ENCODE measurements at places on chromosomes 7 and 10. TPM values are rescaled to one million over a fixed set of nuclear protein-coding genes. Genes with fewer than 3 reads are reported as not detected.
A peak's percentile ranks its signal among the peaks of the same experiment; 100 is the strongest.

DNA sequence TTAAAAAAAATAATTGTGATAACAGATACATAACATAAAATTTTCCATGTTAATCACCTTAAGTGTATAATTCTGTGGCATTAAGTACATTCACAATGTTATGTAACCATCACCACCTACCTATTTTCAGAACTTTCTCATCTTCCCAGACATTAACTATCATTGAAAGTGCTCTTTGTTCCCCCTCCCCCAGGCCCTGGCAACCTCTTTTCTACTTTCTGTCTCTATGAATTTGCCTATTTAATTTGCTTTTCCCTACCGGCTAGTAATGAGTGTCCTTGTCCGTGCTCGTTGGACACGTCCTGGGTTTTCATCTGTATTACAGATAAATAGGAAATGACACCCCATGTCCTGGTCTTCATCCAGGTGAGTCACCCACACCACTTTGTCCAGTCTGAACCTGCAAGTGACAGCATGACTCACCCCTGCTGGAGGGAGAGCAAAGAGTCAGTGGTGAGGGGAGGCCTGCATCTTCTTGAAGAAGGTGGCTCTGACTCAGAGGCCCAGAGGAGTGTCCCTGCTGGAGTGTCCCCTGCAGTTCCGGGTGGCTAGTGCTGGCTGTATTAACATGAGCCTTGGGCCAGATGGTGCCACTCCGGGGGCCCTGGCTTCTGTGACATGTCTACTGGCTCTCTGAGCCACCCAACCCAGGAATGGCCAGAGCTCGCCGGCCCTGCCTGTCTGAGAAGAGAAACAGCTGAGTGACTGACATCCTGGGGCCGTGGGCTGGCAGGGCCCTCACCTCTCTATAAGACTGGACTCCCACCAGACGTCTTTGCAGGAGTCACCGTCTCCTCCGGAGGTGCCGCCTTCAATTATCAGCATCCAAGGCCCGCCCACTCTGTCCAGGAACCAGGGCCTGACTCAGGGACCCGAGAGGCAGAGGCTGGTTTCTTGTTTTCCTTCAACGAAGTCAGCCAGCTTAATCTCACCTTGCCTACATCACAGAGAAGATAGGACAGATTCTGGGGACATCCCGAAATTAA lies 503.2 kb upstream of the MKI67 start:
- no peak for DNase-seq

- DNase-seq: peak; percentile 59
Measured at GRCh38 chr10:11286261-11286852, 268.7 kb downstream of the CELF2 start.

GRCh38 chr10:91635401-91636400 lies 2.8 kb upstream of the PPP1R3C start:
- DNase-seq: peak; percentile 52

GRCh38 chr7:151520419-151521261 lies 945 bp upstream of the RHEB start:
- DNase-seq: peak; percentile 51

DNA sequence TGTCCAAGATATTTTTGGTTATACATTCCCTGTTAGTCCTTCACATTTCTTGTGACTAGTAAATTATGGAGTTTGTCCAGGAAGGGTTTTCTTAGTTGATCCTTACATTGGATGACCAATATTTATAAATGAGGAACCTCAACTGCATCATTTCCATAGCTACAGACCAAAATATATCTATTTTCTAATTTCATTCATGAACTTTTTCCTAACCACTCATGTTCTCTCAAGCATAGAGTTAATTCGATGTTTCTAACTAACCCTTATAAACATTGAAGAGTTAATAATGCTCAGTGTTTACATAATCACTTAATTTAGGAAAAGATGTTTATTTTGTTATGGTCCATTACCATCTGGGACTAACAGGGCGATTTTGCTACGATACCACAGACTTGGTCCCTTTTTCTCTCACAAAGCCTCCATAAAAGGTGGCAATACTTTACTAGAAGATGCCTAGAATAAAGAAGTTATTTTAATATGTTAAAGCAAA lies 591.0 kb downstream of the MAGI2 start:
- no peak for DNase-seq

DNA sequence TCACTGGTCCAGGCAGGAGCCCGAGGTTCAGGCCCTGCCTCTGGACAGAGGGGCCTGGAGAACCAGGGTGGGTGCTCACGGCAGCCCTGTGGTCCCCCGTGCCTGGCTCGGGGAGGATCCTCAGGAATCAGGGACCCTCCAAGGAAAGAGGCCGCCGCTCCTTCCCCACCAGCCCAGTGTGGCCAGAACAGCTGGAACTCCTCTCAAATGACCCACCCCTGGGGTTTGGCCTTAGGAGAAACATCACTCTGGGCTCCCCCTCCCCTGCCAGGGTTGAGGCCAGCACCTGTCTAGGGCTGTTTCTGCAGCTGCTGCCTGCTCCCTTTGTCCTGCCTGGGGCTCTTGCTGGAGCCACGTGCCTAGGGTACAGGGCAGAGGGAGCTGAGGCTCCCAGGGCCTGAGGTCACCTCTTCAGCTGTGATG lies 161.0 kb downstream of the RNF216 start:
- DNase-seq: no peak

GRCh38 chr7:157016352-157017041 lies 6.0 kb upstream of the MNX1 start:
- peak; percentile 78 for DNase-seq

DNA sequence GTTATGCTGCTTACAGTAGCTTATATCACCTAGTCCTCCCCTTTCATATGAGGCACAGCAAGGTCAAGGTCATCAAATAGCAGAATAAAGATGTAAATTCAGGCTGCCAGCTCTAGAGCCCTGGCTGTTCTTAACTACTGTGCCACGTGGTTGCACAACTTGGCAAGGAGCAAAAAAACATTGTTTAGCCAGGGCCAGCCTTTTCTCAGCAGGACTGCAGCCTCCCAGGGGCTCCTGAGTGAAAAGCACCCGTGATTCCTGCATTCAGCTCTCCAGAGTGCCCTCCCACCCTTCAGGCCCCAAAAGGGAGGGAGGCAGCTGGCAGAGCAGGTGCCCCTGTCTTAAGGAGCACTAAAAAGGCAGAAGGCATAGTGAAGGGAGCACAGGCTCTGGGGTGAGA lies 31.8 kb upstream of the TM9SF3 start:
- DNase-seq: no peak

DNA sequence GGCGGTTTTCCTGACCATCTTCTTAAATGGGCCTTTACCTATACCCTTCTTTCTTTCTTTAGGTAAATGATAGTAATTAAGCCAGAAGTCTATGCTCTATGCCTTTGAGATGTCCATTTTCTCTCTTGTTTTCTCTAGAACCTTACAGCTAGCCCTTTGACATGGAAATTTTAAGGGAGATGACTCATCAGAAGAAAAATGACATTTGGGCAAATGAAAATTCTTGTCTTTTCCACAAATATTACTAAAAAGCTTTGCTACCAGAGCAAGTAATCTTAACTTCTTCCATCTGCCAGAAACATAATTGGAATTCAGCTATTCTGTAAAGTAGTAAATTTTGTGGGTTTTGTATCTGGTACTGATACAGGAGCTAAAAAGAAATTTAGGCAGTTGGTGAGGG lies 59.5 kb downstream of the CCDC3 start:
- no peak for DNase-seq

GRCh38 chr10:33193701-33194521 lies 140.6 kb downstream of the NRP1 start:
- DNase-seq: no peak

- DNase-seq: no peak
Measured at GRCh38 chr7:55191926-55192692, 173.0 kb upstream of the LANCL2 start.

DNA sequence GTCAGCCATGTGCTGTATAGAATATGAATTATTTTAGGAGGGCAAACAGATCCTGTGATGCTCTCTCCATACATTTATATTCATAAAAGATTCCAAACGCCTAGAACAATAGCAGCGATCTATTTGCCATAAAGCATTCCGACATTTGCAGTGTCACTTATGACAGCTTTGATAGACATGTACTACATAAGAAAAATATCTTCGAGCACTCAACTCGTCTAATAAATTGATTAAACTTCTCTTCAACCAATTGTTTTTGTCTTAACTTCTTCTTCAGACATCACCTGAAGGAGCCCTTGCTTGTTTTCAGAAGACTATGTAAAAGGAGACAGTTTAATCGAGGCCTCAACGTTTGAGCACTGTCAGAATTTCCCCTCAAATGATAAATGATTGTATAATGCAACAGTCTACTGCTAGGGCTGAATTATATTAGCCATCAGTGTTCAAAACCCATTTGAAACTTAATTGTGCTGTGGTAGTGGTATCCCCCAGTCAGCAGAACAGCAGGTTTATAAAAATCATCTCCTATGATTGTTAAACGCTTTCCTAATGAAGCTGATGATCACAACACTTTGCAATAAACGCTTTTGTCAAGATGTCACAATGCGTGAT lies 158.0 kb upstream of the MGMT start:
- DNase-seq: no peak

GRCh38 chr7:22150221-22150620 lies 204.5 kb upstream of the CDCA7L start:
- DNase-seq: no peak

GRCh38 chr7:135349746-135350145 lies 116.1 kb downstream of the STRA8 start:
- no peak for DNase-seq

- DNase-seq: no peak
Measured at GRCh38 chr7:74009719-74010118, 18.3 kb upstream of the ELN start.

- no peak for DNase-seq
Measured at GRCh38 chr10:47354165-47354564, 6.0 kb downstream of the RBP3 start.

DNA sequence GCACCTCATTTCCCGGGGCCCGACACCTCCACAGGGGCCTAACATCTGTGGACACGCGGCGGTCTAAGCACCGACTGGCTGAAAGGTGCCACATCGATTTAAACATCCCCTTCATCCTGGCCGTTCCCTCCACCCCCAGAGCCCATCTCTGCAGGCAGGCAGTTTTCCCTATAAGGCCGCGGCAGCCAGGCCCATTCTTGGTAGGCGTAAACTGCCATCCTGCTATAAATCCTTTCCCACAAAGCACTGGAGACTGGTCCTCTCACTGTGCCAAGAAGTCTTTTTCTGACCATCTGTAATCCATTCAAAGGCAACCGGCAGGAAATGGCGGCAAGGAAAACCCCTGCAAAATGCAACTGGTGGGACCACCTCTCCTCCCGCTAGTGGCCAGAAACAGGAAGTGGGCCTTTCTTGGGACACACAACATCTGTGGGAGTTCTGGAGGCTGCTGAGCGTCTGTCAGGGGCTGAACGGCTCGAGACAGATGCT lies 22.4 kb downstream of the ATXN7L1 start:
- no peak for DNase-seq

DNA sequence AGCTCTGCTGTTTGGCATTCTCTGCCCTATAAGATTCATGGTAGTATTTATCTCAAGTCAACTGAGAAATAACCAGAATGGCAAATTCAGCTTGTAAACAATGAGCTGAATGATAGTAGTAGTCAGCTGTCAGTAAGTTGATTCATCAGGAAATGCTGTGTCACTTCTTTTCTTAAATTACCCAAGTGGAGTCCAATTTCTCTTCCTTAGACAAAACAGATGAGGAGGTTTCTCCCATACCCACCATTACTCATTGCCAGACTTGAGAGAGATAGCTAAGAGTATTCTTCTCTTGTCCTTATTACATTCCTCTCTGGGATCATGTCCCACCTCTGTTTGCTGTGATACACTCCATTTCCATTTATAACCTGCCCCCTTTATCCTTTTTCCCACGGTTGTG lies 159.8 kb upstream of the STEAP1 start:
- no peak for DNase-seq

- DNase-seq: no peak
Measured at GRCh38 chr10:86968994-86969355, 693 bp downstream of the ADIRF start.

GRCh38 chr7:18555120-18555519 lies 59.6 kb downstream of the HDAC9 start:
- DNase-seq: no peak

Gene PNLIPRP1
- not detected for total RNA-seq

Gene SSC4D
- 0.87 TPM for total RNA-seq

Gene CLDN3
- total RNA-seq: not detected

Gene NUDT13
- total RNA-seq: 1.0 TPM

Gene SPDYE6
- not detected for total RNA-seq

Gene HHEX
- total RNA-seq: 0.31 TPM

Gene MRC1
- not detected for total RNA-seq

Gene AOAH
- 2.6 TPM for total RNA-seq

Gene TMEM72
- not detected for total RNA-seq

Gene CUBN
- 0.24 TPM for total RNA-seq

Gene TAF5
- 13.2 TPM for total RNA-seq

Gene SPAG6
- not detected for total RNA-seq

Gene TCF7L2
- 0.71 TPM for total RNA-seq

All from activated CD4-positive, alpha-beta memory T cell treated with anti-CD3 and anti-CD28 coated beads for 36 hours (primary cell).